Large intestine (tissue), 12 donors: ENCODE measurements at places on chromosomes 12 and 14. TPM values are rescaled to one million over a fixed set of nuclear protein-coding genes. Genes with fewer than 3 reads are reported as not detected.

The PFDN5 gene
- polyA plus RNA-seq: 667 TPM

GRCh38 chr12:103903993-103904392 is 26.2 kb upstream of the HSP90B1 start:
- DNase-seq: no peak

GRCh38 chr14:48023881-48024280 is 348.5 kb upstream of the MDGA2 start:
- DNase-seq: no peak

DNA sequence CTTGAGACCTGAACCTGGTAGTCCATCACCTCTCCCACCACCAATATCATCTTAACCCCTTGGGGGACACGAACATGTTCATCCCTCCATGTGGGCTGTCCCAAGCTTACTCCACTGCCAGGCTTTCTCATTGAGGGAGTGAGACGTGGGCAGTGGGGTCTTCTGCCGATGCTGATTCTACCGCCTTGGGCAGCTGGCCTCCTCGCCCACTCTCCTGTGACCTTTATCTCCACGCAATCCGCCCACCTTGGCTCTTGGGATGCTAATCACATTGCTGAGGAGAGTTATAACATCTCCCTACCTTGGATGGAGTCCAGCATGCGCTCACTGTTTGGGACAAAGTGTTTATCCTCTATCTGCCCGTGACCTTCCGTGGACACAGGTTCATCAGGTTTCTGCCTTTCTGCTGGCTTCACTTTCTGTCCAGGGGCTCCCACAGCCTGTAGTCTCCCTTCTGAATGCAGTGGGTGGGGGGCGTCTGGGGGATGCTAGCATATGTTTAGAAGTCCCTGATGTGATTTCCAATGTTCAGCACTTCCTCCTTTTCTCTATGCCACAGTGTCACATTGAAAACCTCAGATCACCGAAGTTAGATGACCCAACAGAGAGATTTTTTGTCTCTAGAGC is 53.2 kb upstream of the ESRRB start:
- DNase-seq: no peak

DNA sequence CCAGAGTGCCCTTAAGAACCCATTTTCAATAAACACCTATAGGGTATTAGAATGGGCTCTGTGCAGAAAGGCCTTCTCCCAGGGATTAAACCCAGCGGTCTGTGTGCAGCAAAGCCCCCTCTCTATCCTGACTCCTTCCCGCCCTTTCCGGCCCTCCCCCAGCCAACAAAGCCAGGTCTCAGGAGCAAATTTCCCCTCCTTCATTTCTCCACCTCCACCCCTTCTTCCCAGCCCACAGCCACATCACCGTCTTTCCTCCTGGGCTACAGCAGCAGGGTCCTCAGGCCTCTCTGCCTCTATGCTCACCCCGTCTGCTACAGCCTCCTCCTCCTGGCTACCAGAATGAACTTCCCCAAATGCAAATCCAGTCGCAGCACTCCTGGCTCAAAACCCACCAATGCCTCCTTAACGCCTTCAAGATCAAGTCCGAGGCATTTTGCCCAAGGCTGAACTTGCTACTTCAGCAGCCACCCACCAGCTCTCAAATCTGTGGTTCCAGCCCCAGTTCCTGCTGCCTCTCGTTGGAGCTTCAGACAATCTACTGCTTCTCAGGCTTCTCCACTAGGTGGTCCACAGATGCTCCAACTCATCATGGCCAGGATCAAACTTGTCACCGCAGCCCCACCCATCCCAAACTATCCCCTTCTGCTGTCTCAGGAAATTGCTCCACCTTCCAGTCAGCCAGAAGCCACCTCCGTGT is 134.8 kb downstream of the BCL11B start:
- no peak for DNase-seq
